ENCODE measurements at places on chromosomes 1 and 21. TPM values are rescaled to one million over a fixed set of nuclear protein-coding genes. Genes with fewer than 3 reads are reported as not detected.

GRCh38 chr21:44887126-44887806 lies 13.8 kb upstream of the PTTG1IP start:
- no peak overlapping the region for H3K4me3 ChIP-seq
- H3K36me3 ChIP-seq, result peaks cover 35% of the 10 kb centered on the region
- H3K4me1 ChIP-seq, result no peaks in the 10 kb centered on the region
- no peaks in the 10 kb centered on the region for H3K27me3 ChIP-seq
- no peak overlapping the region for H3K27ac ChIP-seq

FMO4 gene
- total RNA-seq, result 3.4 TPM

CNKSR1 gene
- 3.6 TPM for total RNA-seq

DNA sequence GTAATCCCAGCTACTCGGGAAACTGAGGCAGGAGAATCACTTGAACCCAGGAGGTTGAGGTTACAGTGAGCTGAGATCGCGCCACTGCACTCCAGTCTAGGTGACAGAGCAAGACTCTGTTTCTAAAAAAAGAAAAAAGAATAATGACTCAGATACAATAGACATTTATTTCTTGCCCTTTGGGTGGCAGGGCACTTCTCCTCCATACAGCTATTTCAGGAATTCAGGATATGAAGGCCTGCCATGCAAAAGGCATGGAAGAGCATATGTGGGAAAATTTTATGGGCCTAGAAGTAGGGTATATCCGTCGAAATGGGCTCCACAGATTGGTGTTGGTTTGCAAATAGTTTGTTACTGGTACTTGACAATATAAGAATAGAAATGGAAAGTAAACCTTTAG lies 20.2 kb upstream of the POGZ start:
- H3K27me3 ChIP-seq, result no peaks in the 10 kb centered on the region
- H3K36me3 ChIP-seq, result no peaks in the 10 kb centered on the region
- H3K4me1 ChIP-seq, result no peaks in the 10 kb centered on the region

GRCh38 chr21:45348591-45349327 lies 56.2 kb upstream of the COL18A1 start:
- H3K27ac ChIP-seq, result no peak overlapping the region
- no peaks in the 10 kb centered on the region for H3K4me1 ChIP-seq
- H3K36me3 ChIP-seq, result no peaks in the 10 kb centered on the region
- no peaks in the 10 kb centered on the region for H3K27me3 ChIP-seq

NES gene
- not detected for total RNA-seq

DNA sequence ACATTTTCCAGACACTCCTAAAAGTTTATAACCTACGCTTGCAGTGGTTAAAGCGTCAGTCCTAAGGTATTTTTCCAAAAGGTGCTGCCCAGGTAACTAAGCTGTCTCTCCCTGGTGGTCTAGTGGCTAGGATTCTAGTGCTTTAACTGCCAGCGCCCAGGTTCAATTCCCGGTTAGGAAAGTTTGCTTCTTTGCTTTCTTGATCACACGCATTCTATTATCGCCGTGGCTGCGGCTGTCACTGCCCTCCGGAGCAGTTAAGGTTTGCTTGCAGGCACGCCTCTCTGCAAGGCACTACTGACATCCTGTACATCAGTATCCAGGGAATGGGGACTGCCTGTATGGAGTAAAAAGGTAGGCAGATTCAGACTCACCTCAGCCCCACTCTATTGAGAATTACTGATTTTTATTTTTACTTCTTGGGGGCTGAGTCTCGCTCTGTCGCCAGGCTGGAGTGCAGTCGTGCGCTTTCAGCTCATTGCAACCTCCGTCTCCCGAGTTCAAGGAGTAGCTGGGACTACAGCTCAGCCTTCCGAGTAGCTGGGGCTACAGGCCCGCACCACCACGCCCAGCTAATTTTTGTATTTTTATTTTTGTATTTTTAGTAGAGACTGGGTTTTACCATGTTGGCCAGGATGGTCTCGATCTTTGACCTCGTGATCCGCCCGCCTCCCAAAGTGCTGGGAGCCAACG lies 53.2 kb upstream of the CFAP126 start:
- H3K4me3 ChIP-seq, result no peak overlapping the region
- H3K4me1 ChIP-seq, result no peaks in the 10 kb centered on the region
- peaks cover 5% of the 10 kb centered on the region for H3K27me3 ChIP-seq
- no peak overlapping the region for H3K27ac ChIP-seq
- H3K36me3 ChIP-seq, result no peaks in the 10 kb centered on the region

All from T-cell (primary cell).